ENCODE measurements at places on chromosomes 1 and 21. TPM values are rescaled to one million over a fixed set of nuclear protein-coding genes. Genes with fewer than 3 reads are reported as not detected.

DNA sequence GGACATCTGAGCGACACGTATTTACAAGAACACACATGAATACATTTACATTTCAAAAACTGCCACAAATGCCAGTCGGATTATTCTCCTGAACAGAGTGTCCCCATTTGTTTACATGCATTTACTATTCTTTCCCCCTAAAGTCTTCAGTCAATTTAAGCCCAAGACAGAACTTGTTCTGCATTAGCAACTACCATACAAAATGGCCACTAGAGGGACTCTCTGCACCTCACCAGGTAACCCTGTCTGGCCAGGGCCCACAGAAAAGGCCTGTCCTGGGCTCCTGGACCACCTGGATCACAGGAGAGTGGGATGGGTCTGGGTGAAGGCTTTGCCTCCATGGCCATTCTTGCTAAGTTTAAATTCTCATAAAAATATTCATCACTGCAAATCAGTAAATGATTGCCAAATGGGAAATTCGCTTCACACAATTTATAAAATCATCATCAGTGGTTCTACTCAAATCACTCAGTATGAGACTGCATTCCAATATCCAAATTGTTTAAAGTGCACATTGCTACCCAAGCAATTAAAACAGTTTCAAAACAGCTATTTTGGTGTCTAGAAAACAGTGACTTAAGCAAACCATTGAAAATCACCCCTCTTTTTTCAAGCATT is 12.5 kb upstream of the GUCA2A start:
- H3K27ac ChIP-seq, result no peak overlapping the region
- no peak for DNase-seq
- H3K4me1 ChIP-seq, result peaks cover 35% of the 10 kb centered on the region

DNA sequence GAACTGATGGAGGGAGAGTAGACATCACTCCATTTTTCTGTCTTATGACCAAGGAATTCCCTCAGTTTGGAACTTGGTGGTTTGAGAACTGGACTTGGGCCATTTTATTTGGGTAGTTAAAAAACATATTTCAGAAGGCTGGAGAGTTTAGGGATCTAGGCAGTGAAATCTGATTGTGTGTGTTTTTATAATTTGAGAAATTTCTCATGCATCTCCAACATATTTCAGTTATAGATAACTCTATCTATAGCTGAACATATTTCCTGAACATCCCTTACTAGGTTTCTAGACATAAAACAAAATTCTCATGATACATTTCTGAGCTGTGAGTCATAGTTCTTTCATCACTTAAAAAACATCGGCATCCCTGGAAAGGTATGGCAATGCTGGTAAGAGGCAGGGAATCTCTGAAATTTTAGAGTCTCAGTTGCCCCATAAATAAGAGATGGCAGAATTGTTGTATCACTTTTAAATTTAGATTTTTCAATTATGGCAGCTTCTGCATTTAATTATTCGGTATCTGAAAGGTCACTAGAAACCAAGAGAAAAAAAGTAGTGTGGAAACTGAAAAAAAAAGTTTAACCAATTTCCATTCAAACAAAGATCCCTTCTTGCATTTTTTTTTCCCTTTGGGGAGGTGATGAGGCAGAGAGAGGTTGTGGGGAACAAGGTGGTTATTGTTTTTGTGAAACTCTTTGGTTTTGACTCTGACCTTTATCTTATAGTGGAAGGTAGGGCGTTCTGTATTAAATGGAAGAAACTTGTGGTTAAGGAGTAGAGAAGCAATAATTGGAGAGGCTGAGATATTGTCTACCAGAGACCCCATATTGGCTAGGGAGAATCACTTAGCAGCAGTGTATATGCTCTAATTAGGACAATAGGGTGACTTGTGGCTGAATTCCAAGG is 102.9 kb downstream of the FASLG start:
- no peaks in the 10 kb centered on the region for H3K36me3 ChIP-seq
- H3K27ac ChIP-seq, result no peak overlapping the region
- DNase-seq, result no peak
- H3K27me3 ChIP-seq, result no peaks in the 10 kb centered on the region
- H3K4me3 ChIP-seq, result no peak overlapping the region

GRCh38 chr21:34889676-34890469 is 159.2 kb downstream of the RUNX1 start:
- H3K4me3 ChIP-seq, result peak overlapping the region; percentile 73
- H3K4me1 ChIP-seq, result peaks cover 55% of the 10 kb centered on the region
- peak overlapping the region; percentile 82 for H3K27ac ChIP-seq
- peak; percentile 91 for DNase-seq
- peaks cover 55% of the 10 kb centered on the region for H3K27me3 ChIP-seq
- no peaks in the 10 kb centered on the region for H3K36me3 ChIP-seq

GRCh38 chr1:52348704-52349300 is 17.2 kb downstream of the CC2D1B start:
- H3K4me1 ChIP-seq, result no peaks in the 10 kb centered on the region
- no peak overlapping the region for H3K27ac ChIP-seq
- no peak for DNase-seq

DNA sequence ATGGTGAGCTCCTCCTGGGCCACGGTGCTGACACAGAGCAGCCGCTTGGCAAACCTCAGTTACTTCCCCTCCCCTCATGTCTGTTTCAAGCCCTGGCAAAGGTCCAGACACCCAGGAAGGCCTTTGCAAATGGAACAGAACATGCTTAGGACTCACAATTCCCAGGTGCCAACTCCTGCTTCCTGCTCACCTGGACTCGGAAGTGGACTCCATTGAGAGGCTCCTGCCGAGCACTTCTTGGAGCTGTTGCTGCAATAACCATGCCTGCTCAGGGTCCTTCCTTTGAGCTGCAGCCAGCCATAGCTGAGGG is 10.7 kb downstream of the DCST2 start:
- no peaks in the 10 kb centered on the region for H3K36me3 ChIP-seq
- peaks cover 5% of the 10 kb centered on the region for H3K4me1 ChIP-seq
- DNase-seq, result no peak
- H3K27ac ChIP-seq, result no peak overlapping the region
- H3K27me3 ChIP-seq, result no peaks in the 10 kb centered on the region
- no peak overlapping the region for H3K4me3 ChIP-seq

DNA sequence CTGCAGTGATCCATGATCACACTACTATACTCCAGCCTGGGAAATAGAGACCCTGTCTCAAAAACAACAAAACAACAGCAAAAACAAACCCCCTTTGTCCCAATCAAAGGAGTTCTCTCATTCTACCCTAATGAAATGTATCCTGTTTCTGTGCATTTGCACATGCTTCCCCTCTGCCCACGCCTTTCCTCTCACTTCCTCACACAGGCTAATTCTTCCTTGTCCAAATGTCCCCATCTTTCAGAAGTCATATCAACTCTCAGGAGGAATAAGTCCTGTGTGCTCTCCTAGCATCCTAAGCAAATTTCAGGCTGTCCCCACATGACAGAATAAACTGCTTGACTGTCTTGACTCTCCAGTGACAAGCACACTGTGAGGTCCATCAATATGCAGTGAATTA is 8.1 kb upstream of the ATP1B1 start:
- peak; percentile 47 for DNase-seq
- H3K36me3 ChIP-seq, result no peaks in the 10 kb centered on the region
- no peak overlapping the region for H3K27ac ChIP-seq
- no peak overlapping the region for H3K4me3 ChIP-seq

GRCh38 chr1:113930499-113931161 is 1.5 kb downstream of the HIPK1 start:
- H3K36me3 ChIP-seq, result no peaks in the 10 kb centered on the region
- DNase-seq, result no peak
- H3K4me1 ChIP-seq, result peaks cover 57% of the 10 kb centered on the region
- peak overlapping the region; percentile 94 for H3K27ac ChIP-seq
- H3K27me3 ChIP-seq, result no peaks in the 10 kb centered on the region

- H3K36me3 ChIP-seq, result no peaks in the 10 kb centered on the region
- H3K4me1 ChIP-seq, result peaks cover 13% of the 10 kb centered on the region
- H3K27ac ChIP-seq, result no peak overlapping the region
These were observed 3.7 kb upstream of the TENT5B start for GRCh38 chr1:27016376-27016775.

DNA sequence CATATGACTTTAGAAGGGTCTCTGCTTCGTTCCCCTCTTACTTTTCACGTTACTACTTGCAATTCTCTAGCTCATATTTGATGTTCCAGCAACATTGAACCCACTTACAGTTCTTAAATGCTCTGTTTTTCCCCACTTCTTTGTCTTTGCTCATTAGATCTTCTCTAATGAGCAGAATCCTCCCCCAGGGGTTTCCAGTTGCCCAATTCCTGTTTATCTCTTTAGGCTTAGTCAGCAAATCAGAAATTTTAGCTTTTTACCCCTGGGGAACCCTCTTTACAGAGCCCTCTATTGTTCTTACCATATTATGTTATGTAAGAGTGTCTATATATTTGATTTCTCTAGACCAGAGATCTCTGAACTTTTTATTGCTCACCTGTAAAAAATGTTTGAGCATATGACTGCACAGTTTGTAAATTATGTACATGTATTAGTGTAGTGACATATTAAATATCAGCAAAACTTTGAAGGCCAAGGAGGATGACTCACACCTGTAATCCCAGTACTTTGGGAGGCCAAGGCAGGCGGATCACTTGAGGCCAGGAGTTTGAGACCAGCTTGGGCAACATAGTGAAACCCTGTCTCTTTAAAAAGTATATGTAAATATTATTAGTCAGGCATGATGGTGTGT is 71.4 kb downstream of the FNBP1L start:
- H3K4me1 ChIP-seq, result no peaks in the 10 kb centered on the region
- H3K27ac ChIP-seq, result no peak overlapping the region
- H3K36me3 ChIP-seq, result no peaks in the 10 kb centered on the region

DNA sequence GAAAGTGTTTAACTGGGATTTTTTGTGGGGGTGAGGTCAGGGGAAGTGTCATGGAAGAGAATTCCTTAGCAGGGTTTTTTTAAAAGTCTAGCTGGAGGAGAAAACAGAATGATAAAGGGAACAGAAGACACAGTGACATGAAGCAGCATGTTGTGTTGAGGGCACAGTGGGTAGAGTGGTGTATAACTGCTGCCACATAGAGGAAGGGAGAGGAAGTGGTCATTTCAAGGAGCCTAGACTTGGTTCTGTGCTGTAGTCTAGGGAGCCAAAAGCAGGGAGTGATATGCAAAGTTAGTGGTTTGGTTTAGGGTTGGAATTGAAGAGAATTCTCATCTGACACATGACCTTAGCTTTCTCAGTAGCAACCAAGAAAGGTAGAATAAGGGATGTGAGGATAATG is 10.2 kb downstream of the EEIG2 start:
- H3K27me3 ChIP-seq, result no peaks in the 10 kb centered on the region
- H3K27ac ChIP-seq, result no peak overlapping the region
- H3K36me3 ChIP-seq, result no peaks in the 10 kb centered on the region
- no peak overlapping the region for H3K4me3 ChIP-seq
- no peak for DNase-seq

- DNase-seq, result no peak
- peaks cover 19% of the 10 kb centered on the region for H3K4me1 ChIP-seq
- H3K27me3 ChIP-seq, result peaks cover 25% of the 10 kb centered on the region
- H3K4me3 ChIP-seq, result no peak overlapping the region
These were observed 6.3 kb upstream of the VSIG8 start for GRCh38 chr1:159868766-159869165.

- no peaks in the 10 kb centered on the region for H3K27me3 ChIP-seq
- no peak overlapping the region for H3K4me3 ChIP-seq
- no peak overlapping the region for H3K27ac ChIP-seq
These were observed 46.8 kb downstream of the ADAMTS5 start for GRCh38 chr21:26920055-26920454.

- no peak for DNase-seq
- no peaks in the 10 kb centered on the region for H3K27me3 ChIP-seq
- no peak overlapping the region for H3K4me3 ChIP-seq
- no peaks in the 10 kb centered on the region for H3K36me3 ChIP-seq
These were observed 71.5 kb upstream of the RGS2 start for GRCh38 chr1:192737306-192737705.

GRCh38 chr21:32403201-32403777 is 9.2 kb upstream of the EVA1C start:
- H3K4me1 ChIP-seq, result peaks cover 11% of the 10 kb centered on the region
- no peak for DNase-seq
- no peak overlapping the region for H3K4me3 ChIP-seq

GRCh38 chr1:7501084-7501491 is 270.0 kb upstream of the VAMP3 start:
- H3K4me3 ChIP-seq, result no peak overlapping the region
- DNase-seq, result no peak
- no peaks in the 10 kb centered on the region for H3K27me3 ChIP-seq
- no peaks in the 10 kb centered on the region for H3K4me1 ChIP-seq

DNA sequence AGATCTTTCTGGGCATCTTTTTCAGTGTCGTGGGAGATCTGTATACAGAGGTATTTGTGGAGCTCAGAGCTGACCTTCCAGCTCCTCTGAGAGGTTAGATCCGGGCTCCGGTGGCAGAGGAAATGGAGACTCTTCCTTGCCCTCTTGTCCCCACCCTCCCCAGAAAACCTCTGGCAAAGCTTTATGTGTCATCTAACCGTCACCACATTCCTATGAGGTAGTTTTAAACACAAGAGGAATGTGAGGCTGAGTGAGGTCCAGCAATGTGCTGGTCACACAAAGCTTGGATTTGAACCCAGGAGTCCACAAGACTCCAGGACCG is 1.2 kb downstream of the CD160 start:
- H3K27ac ChIP-seq, result no peak overlapping the region
- no peak for DNase-seq
- peaks cover 19% of the 10 kb centered on the region for H3K4me1 ChIP-seq
- no peaks in the 10 kb centered on the region for H3K36me3 ChIP-seq
- H3K4me3 ChIP-seq, result peak overlapping the region; percentile 40

DNA sequence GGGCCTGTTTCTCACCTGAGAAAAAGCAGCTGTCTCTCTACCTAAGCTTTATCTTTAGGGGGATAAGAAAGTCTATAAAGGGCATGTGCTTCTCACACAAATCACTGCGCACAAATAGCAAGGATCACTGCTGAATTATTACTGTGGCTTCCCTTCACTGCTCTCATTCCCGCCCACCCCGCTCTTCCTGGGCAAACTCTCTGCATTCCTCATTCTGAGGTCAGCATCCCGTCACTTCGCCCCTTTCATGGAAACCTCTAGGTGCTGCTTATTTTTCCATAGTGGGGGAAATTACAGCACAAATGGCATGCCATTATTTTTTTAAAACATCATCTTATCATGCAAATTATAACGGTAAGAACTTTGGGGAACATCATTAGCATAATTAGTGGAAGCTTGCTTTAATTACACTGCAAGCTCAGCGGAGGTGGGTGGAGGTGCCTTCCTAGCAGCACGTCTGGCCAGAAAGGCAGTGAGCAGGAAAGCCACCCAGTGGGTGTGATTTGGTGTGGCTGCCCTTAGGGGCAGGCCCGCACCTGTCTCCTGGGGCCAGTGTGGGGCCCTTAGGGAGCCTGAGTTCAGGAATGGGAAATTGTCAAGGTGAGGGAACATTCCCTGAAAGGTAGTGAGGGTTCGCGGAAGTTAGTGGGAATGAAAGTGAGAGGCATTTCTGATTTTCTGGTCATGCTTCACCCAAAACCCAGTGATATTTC is 105.9 kb downstream of the LAMC2 start:
- no peaks in the 10 kb centered on the region for H3K27me3 ChIP-seq
- peak overlapping the region; percentile 73 for H3K27ac ChIP-seq
- no peak overlapping the region for H3K4me3 ChIP-seq
- no peaks in the 10 kb centered on the region for H3K36me3 ChIP-seq

GRCh38 chr1:212944229-212944901 is 6.0 kb upstream of the VASH2 start:
- DNase-seq, result no peak

Gene SCP2
- 90.3 TPM for total RNA-seq

Gene AADACL4
- total RNA-seq, result not detected

Gene NECTIN4
- not detected for total RNA-seq

Gene TGFBR3
- total RNA-seq, result 176 TPM

Gene ZMYND12
- 0.78 TPM for total RNA-seq

Gene GFI1
- total RNA-seq, result 0.99 TPM

Gene DENND1B
- 7.0 TPM for total RNA-seq

Gene RAB3B
- 0.75 TPM for total RNA-seq

Gene PEAR1
- total RNA-seq, result 12.6 TPM

Gene OR14K1
- not detected for total RNA-seq

Gene TNFSF4
- 3.7 TPM for total RNA-seq

Gene DDR2
- total RNA-seq, result 194 TPM

Gene SPAG17
- total RNA-seq, result not detected

Gene C1QA
- total RNA-seq, result 132 TPM

Gene ZNF648
- not detected for total RNA-seq
